Stomach (tissue), 19 donors: ENCODE measurements at places on chromosomes 1 and 21. TPM values are rescaled to one million over a fixed set of nuclear protein-coding genes. Genes with fewer than 3 reads are reported as not detected.

GBP1 gene
- total RNA-seq: 25.1 TPM

TCP10L gene
- total RNA-seq: not detected

- no peak overlapping the region for H3K27ac ChIP-seq
- H3K4me3 ChIP-seq: peak overlapping the region; percentile 92
- H3K36me3 ChIP-seq: peaks cover 4% of the 10 kb centered on the region
- H3K27me3 ChIP-seq: no peaks in the 10 kb centered on the region
- DNase-seq: peak; percentile 25
- peaks cover 23% of the 10 kb centered on the region for H3K4me1 ChIP-seq
Observed at GRCh38 chr1:44354268-44354839, 703 bp downstream of the ERI3 start.

- H3K4me3 ChIP-seq: no peak overlapping the region
- H3K4me1 ChIP-seq: peaks cover 16% of the 10 kb centered on the region
- no peaks in the 10 kb centered on the region for H3K36me3 ChIP-seq
- DNase-seq: peak; percentile 49
- peaks cover 39% of the 10 kb centered on the region for H3K27me3 ChIP-seq
Observed at GRCh38 chr21:42614811-42615351, 38.5 kb upstream of the PDE9A start.

DNA sequence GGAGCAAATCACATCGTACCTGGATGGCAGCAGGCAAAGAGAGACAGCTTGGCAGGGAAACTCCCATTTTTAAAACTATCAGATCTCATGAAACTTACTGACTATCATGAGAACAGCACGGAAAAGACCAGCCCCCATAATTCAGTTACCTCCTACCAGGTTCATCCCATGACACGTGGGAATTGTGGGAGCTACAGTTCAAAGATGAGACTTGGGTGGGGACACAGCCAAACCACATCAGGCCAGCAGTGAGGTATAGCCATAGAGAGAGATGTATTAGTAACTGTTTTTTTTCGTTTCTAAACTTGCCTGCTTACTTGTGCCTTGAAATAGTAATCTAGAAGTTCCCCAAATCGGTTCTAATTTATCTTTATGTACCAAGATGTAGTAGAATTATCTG is 48.9 kb downstream of the AK4 start:
- H3K27me3 ChIP-seq: no peaks in the 10 kb centered on the region
- DNase-seq: no peak

DNA sequence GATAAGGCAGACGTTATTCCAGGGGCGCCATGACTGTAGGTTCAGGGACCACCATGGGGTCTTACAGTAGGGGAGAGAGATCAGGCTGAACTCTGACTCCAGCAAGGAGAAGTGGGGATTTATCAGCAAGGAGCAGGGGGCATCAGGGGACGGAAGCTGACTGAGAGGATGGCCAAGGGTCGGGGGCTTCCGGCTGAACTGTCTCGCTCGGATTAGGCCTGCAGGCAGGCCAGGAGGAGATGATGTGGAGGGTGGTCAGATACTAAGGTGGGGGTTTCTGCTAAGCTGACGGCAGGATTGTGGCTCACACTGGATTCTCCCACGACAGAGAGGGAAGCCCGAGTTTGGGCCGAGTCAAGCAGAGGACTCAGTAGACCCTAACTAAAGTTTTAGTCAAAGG is 186.9 kb upstream of the VAMP3 start:
- H3K4me1 ChIP-seq: peaks cover 11% of the 10 kb centered on the region
- no peaks in the 10 kb centered on the region for H3K27me3 ChIP-seq
- H3K36me3 ChIP-seq: no peaks in the 10 kb centered on the region
- DNase-seq: no peak

FAM151A gene
- total RNA-seq: not detected

C1QA gene
- 14.3 TPM for total RNA-seq

- H3K4me3 ChIP-seq: peak overlapping the region; percentile 17
- H3K4me1 ChIP-seq: no peaks in the 10 kb centered on the region
- H3K27ac ChIP-seq: peak overlapping the region; percentile 55
- peak; percentile 80 for DNase-seq
Observed at GRCh38 chr1:24964811-24965570, 34.9 kb upstream of the RUNX3 start.

GRCh38 chr1:170685166-170685565 is 21.2 kb downstream of the PRRX1 start:
- H3K27ac ChIP-seq: no peak overlapping the region
- no peaks in the 10 kb centered on the region for H3K36me3 ChIP-seq
- H3K4me1 ChIP-seq: no peaks in the 10 kb centered on the region
- DNase-seq: no peak
- no peaks in the 10 kb centered on the region for H3K27me3 ChIP-seq

GRCh38 chr1:1680031-1680911 is 12.3 kb downstream of the SLC35E2B start:
- no peaks in the 10 kb centered on the region for H3K27me3 ChIP-seq
- peaks cover 67% of the 10 kb centered on the region for H3K4me1 ChIP-seq
- H3K27ac ChIP-seq: peak overlapping the region; percentile 66
- no peak for DNase-seq

DNA sequence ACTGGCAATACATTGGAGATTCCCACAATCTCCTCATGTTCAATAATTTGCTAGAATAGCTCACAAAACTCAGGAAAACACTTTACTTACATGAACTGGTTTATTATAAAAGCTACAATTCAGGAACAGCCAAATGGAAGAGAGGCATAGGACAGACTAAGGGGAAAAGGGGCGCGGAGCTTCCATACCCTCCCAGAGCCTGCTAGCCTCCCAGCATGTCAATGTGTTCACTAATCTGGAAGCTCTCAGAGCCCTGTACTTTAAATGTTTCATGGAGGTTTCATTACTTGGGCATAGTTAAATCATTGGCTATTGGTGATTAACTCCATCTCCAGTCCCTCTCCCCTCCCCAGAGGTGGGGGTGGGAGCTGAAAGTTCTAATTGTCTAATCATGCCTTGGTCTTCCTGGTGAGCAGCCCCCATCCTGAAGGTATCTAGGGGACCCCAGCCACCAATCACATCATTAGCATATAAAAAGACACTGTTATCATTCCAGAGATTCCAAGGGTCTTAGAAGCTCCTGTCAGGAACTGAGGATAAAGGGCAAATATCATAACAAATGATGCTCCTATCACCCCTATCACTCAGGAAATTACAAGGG is 10.9 kb upstream of the DMRTB1 start:
- no peaks in the 10 kb centered on the region for H3K36me3 ChIP-seq
- no peak for DNase-seq
- H3K27ac ChIP-seq: no peak overlapping the region
- H3K4me3 ChIP-seq: no peak overlapping the region

HS2ST1 gene
- total RNA-seq: 14.5 TPM

DNA sequence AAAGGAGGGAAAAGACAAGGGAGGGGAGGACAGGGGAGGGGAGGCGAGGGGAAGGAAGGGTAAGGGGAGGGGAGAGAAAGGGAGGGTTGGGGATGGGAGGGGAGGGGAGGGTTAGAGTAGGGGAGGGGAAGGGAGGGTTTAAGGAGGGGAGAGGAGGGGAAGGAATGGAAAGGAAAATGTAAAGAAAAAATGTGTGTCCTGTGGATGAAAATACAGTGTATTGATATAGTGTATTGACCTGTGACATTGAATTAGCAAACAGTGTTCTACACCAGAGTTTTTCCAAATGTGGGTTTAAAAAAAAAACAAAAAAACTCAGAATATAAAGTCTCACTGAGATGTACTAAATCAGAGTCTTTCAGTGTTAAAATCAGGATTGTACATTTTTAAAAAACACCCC is 1279.8 kb upstream of the ADGRL2 start:
- H3K27ac ChIP-seq: no peak overlapping the region
- H3K36me3 ChIP-seq: no peaks in the 10 kb centered on the region
- DNase-seq: no peak
- no peaks in the 10 kb centered on the region for H3K27me3 ChIP-seq
- H3K4me3 ChIP-seq: no peak overlapping the region
- H3K4me1 ChIP-seq: no peaks in the 10 kb centered on the region

DNA sequence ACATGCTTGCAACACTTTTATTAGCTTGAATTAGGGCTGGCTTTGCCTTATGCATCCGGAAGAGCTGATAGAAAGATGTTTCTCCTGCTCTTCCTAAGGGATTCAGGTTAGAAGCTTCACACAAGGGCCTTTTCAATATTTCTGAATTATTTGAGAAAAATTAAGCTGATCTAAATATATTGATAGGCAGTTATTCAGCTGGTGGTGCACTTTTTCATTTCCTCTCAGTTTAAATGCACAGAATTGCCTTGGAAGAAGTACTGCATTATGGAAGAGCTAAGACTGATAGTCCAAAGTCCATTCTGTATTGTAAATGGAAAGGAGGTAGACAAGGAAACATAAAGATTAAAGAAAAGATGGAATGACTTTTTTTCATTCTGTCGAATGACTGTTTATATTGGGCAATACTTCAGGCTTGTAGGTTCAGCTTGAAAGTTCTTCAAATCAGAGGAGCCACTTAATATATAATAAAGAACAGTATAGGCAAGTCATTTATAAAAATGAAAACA is 398.4 kb upstream of the B3GALT2 start:
- H3K27ac ChIP-seq: no peak overlapping the region
- H3K4me3 ChIP-seq: no peak overlapping the region
- DNase-seq: no peak
- H3K36me3 ChIP-seq: no peaks in the 10 kb centered on the region
- H3K4me1 ChIP-seq: no peaks in the 10 kb centered on the region

- H3K4me3 ChIP-seq: no peak overlapping the region
- H3K27ac ChIP-seq: peak overlapping the region; percentile 40
- H3K36me3 ChIP-seq: peaks cover 81% of the 10 kb centered on the region
Observed at GRCh38 chr1:147273409-147274336, 31.2 kb downstream of the CHD1L start.

TSPAN1 gene
- 66.1 TPM for total RNA-seq

KCNAB2 gene
- 39.1 TPM for total RNA-seq

TNFSF18 gene
- total RNA-seq: not detected

LCE3E gene
- total RNA-seq: not detected

TOE1 gene
- 0.87 TPM for total RNA-seq

LBR gene
- total RNA-seq: 153 TPM

GRCh38 chr21:30590297-30590696 is at the start of gene KRTAP22-2:
KRTAP22-2 (minus strand) TSS chr21:30590397.
- H3K36me3 ChIP-seq: no peaks in the 10 kb centered on the region
- no peak within 1 kb of the TSS for H3K27ac ChIP-seq
- H3K27me3 ChIP-seq: no peaks in the 10 kb centered on the region
- DNase-seq: no peak

DNA sequence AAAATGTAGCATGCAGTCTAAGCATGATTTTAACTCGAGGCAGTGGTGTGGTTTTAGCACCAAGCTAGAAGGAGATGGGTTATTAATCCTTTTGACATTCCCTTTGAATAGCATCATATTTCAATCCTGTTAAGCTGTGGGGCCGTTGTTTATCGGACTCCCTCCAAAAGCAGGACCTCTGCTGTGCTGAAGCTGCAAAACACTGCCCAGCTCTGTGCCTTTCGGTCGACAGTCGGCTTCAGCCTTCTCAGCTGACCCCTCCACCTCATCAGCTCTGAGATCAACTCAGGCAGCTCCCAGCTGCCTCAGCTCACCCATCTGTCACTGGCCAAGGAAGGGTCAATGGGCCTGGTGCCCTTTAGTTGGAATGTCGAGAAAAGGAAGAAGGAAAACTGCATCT is 95.5 kb downstream of the KAZN start:
- H3K36me3 ChIP-seq: no peaks in the 10 kb centered on the region
- no peaks in the 10 kb centered on the region for H3K27me3 ChIP-seq
- H3K4me1 ChIP-seq: no peaks in the 10 kb centered on the region
- DNase-seq: no peak
- no peak overlapping the region for H3K27ac ChIP-seq

DNA sequence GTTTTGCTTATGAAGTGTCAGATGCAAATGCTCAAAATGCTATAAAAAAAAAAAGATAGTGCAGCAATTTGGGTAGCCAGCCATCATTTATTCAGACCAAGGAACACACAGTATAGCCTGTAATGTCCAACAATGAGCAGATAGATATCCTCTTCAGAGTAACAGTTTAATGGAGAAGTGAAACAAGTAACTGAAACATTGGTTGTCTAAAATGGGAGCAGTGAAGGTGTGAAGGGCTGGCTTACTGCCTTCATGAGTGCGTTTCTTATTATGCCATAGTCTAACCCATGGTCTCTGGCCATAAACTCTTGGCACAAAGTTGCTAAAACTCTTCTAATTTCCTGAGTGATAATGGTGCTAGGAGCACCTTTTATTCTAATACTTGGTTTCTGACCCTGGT is 11.4 kb downstream of the RGS5 start:
- no peaks in the 10 kb centered on the region for H3K27me3 ChIP-seq
- DNase-seq: no peak
- no peak overlapping the region for H3K27ac ChIP-seq
- no peaks in the 10 kb centered on the region for H3K36me3 ChIP-seq

OR10J1 gene
- not detected for total RNA-seq

- no peaks in the 10 kb centered on the region for H3K27me3 ChIP-seq
- H3K27ac ChIP-seq: no peak overlapping the region
- peaks cover 32% of the 10 kb centered on the region for H3K36me3 ChIP-seq
- DNase-seq: peak; percentile 86
Observed at GRCh38 chr1:212012034-212012740, 23.2 kb downstream of the INTS7 start.

DNA sequence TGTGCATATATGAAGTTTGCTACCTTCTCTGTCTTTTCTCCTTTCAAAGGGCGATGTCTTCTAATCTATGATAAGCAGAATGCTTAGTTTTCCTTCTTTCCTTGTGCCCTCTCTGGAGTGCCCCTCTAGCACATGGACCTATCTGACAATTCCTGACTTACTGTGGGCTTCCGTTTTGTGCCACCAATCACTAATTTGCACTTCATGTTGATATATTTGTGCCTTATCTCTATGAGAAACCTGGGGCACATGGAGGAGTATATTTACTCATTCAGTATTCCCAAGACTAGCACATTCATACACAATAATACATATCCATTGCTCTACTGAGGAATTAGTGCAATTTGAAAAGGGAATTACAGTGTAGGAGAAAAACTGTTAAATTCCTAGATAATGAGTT is 197.7 kb downstream of the CTH start:
- no peak for DNase-seq
- H3K27ac ChIP-seq: no peak overlapping the region
- no peaks in the 10 kb centered on the region for H3K36me3 ChIP-seq
- no peak overlapping the region for H3K4me3 ChIP-seq
- H3K4me1 ChIP-seq: no peaks in the 10 kb centered on the region
- no peaks in the 10 kb centered on the region for H3K27me3 ChIP-seq

- H3K27me3 ChIP-seq: no peaks in the 10 kb centered on the region
- no peak overlapping the region for H3K27ac ChIP-seq
- peaks cover 24% of the 10 kb centered on the region for H3K36me3 ChIP-seq
- H3K4me3 ChIP-seq: no peak overlapping the region
- no peaks in the 10 kb centered on the region for H3K4me1 ChIP-seq
- no peak for DNase-seq
Observed at GRCh38 chr1:40750451-40750908, 33.1 kb upstream of the KCNQ4 start.

PTPRU gene
- 17.5 TPM for total RNA-seq

CLCA1 gene
- not detected for total RNA-seq

GRCh38 chr21:34037009-34037795 is 36.2 kb upstream of the MRPS6 start:
- H3K36me3 ChIP-seq: no peaks in the 10 kb centered on the region
- no peak overlapping the region for H3K27ac ChIP-seq
- no peak overlapping the region for H3K4me3 ChIP-seq
- no peaks in the 10 kb centered on the region for H3K27me3 ChIP-seq
- H3K4me1 ChIP-seq: no peaks in the 10 kb centered on the region

FCGR1A gene
- total RNA-seq: 5.3 TPM
